ENCODE measurements at places on chromosomes 16 and 17.
A peak's percentile ranks its signal among the peaks of the same experiment; 100 is the strongest.

DNA sequence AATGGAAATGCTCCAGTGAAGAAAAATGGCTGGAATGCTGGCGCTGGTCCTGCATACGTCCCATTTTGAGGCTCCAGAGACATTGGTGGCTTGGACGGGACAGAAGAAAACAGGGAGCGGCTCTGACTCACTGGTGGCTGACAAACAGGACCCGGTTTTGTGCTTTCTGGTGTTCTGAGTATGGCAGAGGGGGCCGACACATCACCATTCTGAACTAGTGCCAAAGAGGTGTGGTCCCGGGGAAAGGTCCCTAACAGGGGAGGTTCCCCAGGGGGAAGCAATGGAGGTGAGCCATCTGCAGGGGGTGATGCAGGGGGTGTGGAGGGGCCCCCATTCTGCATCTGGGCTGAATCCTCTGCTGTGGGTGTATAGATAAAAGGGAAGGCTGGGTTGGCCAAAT is 8.3 kb downstream of the ANKRD40 start:
- DNase-seq = no peak

GRCh38 chr17:10077561-10078299 is 120.7 kb downstream of the GAS7 start:
- no peak for DNase-seq

GRCh38 chr17:45256114-45256966 is 5.6 kb downstream of the SPATA32 start:
- no peak for DNase-seq

GRCh38 chr17:16961792-16962191 is 10.1 kb downstream of the TNFRSF13B start:
- DNase-seq = no peak

DNA sequence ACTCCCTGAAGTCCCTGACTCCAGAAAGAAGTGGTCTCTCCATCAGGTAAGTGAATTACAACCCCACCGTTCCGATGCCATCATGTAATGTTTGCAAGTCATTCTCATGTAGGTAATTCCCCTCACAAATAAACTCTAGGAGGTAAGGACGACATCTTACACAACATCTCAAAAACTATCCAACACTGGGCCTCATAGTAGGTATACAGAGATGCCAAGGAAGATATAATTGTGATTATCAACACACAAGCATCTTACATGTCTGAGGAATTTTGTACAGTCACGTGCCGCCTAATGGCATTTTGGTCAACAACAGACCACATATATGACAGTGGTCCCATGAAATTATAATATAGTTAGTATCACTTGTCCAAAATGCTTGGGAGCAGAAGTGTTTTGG is 7.4 kb downstream of the GCSH start:
- DNase-seq = no peak

- no peak for DNase-seq
These were observed 35.2 kb downstream of the TNFRSF13B start for GRCh38 chr17:16936536-16937310.

DNA sequence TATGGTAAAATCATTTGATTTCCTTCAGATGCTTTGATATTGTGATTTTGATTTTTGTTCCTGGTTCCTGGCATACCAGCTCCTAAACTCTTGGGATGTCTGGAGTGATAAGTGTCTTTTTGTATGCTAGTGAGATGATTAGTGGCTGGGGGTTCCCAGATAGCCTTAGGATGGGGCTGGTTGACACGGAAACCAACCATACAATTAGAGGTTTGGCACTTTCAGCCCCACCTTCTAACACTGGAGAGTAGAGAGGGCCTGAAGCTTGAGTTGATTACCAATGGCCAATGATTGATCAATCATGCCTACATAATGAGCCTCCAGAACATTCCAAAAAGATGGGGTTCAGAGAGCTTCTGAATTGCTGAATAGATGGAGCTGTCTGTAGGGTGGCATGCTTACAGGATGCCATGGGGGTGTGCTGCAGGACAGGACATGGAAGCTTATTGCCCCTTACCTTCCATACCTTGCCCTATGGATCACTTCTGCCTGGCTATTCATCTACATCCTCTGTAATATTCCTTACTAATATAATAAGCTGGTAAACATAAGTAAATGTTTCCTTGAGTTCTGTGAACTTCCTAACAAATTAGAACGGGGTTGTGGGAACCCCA is 22.8 kb downstream of the RNF112 start:
- DNase-seq = no peak

- no peak for DNase-seq
These were observed 70.5 kb downstream of the SOX9 start for GRCh38 chr17:72191356-72191755.

DNA sequence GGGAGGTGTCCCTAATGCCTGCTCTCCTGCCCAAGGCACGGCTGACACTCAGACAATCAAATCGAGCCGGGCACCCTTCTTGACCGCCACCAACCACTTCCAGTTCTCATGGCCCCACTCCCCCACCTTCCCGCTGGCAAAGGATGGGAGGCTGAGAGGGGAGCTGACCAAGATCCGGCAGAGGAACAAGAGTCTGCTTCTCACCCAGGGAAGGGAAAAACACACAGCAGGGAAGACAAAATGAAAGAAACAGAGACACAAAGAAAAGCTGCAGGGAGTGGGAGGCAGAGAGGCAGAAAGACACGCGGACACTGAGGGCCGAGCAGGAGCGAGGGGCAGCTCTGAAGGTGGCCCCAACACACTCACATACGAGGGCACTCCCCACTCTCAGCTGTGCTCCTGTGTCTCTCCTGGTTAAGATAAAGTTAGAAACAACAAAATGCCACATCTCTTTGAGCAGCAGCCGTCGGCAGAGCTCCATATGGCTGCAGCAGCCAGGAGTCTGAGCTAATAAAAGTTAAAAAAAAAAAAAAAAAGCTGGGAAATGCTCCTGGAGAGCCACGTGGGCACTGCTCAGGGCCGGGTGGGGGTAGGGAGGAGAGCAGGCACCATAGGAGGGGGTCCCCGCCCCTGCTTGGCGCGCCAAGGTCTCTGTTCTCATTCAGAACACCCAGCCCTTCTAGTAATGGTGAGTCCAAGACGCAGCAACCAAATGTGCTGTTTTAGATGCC is 7.4 kb downstream of the LRRC75A start:
- no peak for DNase-seq

DNA sequence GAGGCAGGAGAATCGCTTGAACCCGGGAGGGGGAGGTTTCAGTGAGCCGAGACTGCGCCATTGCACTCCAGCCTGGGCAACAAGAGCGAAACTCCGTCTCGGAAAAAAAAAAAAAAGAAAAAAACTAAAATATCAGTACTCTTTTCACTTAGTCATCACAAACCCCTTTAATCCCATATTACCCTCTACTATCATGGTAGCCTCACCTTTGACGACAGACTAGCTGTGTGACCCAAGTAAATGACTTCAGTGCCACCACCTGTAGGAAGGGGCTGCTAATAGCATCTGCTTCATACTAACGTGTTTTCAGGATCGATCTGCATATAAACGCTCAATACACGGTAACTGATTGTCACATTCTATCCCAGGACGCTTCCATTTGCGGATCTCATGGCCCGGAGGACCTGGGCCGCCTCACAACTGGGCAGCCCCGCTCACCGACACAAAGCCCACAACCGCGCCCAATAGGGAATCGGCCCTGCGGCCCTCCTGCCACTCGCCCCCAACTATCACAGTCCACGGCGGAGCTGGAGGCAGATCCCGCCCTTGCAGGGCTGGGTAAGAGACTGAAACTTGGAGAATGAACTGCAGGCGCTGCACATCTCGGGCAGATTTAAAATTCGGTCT is 1.1 kb upstream of the ZNF263 start:
- no peak for DNase-seq

DNA sequence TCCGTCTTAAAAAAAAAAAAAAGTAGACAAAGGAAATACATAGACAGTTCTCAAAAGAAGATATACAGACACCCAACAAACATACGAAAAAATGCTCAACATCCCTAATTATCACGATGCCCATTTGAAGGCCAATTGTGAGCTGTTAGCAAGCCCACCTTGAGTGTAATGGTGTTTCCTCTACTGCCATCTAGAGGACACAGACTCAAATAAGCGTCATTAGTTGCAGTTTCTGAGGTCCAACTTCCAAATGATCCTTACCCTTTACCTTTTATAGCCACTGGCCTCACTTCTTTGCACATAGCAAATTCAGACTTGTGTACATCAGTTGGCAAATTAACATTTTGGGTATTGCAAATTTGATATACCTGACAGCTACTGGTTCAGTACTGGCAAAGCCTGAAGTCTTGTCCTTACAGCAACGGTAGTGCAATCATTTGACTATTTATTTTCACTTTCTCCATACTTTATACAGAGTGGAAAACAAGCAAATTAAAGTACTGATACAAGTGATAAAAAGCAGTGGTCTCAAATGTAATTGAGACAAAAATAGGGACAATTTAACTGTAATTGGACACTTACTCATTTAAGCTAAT is 536.3 kb upstream of the EEF2KMT start:
- DNase-seq = no peak

GRCh38 chr16:4380119-4381063 is 8.7 kb downstream of the VASN start:
- DNase-seq = peak; percentile 13

- peak; percentile 80 for DNase-seq
These were observed 419.4 kb downstream of the SOX9 start for GRCh38 chr17:72539981-72540897.

DNA sequence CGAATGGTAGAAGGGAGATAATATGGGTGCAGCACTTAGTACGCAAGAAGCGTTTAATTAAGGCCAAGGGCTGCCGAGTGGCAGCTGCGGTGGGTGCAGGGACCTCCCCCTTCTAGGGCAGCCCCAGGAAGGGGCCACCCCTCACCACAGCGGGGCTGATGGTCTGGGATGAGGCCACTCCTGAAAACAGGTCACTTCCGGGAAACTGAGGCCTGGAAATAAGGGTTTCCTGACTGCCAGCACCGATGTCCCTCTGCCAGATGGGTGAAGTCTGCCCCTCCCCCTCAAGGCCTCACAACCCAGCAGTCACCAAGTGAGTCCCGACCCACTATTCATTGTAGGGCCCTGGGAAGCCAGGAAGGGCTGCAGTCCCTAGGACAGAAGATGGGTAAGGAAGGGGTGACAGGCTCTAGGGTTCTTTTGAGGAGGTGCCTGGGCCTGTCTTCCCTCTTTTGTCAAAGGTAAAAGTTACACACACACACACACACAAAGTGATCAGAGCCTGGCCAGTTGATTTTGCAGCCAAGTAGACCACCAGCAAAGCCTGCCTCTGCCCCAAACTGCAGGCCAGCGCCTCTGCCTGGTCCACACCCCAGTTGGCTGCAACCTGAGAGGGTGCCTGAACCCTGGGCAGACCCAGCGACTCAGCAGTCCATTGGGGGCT is 12.5 kb downstream of the SREBF1 start:
- DNase-seq = no peak

DNA sequence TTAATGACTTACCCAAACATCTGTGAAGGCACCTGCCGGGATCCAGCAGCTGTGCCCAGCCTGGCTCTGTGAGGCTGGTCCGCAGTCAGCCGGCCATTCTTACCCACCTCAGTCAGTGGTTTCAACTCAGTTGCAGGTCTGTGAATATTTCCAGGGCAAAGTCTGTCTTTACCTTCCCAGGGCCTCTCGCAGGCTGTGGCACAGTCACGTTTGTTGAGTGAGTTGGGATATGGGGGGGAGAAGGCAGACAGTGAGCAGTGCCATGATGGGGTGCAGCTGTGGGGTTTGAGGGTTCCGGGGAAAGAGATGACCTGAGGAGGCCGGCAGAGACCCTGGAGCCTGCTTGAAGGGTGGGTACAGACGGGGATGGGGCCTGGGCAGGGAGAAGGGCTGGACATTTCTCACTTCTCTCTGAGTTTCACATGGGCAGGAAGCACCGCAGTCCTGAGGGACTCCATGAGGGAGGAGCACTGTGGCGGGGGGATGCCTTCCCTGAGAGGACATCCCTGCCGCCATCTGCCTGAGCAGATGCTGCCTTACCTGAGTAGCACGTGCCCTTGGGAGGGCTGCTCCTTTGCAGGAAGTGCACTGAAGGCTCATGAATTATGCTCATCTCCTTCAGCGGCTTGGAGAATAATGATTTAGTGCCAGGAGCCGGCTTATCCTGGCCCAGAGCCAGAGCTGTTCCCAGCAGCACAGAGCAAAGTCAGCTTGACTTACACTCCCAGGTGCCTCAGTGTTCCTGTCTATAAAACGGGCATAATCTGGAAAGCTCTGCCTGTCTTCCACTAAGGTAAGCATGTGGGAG is 48.1 kb downstream of the KSR1 start:
- DNase-seq = peak; percentile 58

- DNase-seq = no peak
These were observed 7.1 kb downstream of the USP31 start for GRCh38 chr16:23141959-23142740.

DNA sequence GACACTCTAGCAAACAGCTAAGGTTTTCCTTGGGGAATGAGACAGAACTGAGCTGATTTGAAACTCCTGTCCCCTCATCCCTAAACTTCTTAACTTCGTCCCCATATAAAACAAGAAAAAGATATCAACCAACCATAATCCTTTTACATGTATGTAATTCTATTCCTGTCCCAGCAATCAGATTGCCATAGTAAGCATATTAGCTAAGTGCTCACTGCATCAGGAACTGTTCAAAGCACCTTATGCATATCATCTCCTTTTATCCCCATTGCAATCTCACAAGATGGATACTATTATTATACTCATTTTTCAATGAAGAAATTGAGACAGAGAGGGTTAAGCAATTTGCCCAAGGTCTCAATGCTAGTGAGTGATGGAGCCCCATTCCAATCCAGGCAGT is 6.8 kb downstream of the KIF18B start:
- DNase-seq = no peak

DNA sequence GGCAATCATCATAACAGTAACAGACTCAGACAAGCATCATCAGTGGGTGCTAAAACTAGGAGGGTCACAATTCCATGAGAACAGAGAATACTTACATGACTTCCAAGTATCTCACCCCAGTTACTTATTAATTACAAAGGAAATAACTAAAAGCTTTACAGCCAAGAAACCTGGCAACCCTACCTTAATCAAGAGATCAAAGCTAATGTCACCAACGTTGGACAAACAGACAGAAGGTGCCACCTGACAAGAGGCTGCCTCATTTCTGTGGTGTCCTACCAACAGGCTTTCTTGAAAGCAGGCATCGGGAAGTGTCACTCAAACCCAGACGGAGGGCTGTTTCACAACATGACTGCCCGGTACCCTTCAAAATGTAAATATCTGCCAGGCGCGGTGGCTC is 84.6 kb downstream of the RMI2 start:
- DNase-seq = peak; percentile 28

- DNase-seq = no peak
These were observed 7.4 kb upstream of the ETV4 start for GRCh38 chr17:43553573-43553972.

- DNase-seq = no peak
These were observed 44.3 kb downstream of the HOXB1 start for GRCh38 chr17:48486557-48486956.

GRCh38 chr17:57881783-57882351 is 32.0 kb upstream of the MRPS23 start:
- no peak for DNase-seq

DNA sequence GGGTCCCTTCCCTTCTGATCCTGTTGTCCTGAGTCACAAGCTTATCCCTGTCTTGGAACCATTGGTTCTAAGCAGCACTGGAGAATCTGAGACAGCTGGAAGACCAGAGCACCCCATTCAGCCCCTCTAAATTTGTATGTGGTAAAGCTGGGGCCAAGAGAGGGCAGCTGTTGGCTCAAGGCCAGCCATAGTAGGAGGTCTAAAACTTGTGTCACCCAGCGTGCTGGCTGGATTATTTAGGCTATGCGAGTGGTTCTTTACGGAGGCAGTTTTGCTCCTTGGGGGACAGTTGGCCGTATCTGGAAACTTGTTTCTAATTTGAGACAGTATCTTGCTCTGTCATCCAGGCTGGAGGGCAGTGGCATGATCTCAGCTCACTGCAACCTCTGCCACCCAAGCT is 69.6 kb upstream of the GSE1 start:
- DNase-seq = no peak

- DNase-seq = no peak
These were observed 16.6 kb upstream of the NOS2 start for GRCh38 chr17:27816946-27817345.

Measured in body of pancreas (tissue), 4 donors.